Stimulated activated CD4-positive, alpha-beta T cell treated with anti-CD3 and anti-CD28 coated beads, TNF-alpha, amount 100 ng/mL, for 24 hours (primary cell): ENCODE measurements at places on chromosomes 11 and 22.

GRCh38 chr22:47495110-47495509, 732.7 kb downstream of the TBC1D22A start:
- no peak for DNase-seq

GRCh38 chr11:27864611-27865010, 164.4 kb upstream of the BDNF start:
- DNase-seq: no peak

- DNase-seq: no peak
Observed at GRCh38 chr11:74849525-74850391, 99.1 kb downstream of the XRRA1 start.

- no peak for DNase-seq
Observed at GRCh38 chr22:38292694-38293093, 19.9 kb upstream of the TMEM184B start.

DNA sequence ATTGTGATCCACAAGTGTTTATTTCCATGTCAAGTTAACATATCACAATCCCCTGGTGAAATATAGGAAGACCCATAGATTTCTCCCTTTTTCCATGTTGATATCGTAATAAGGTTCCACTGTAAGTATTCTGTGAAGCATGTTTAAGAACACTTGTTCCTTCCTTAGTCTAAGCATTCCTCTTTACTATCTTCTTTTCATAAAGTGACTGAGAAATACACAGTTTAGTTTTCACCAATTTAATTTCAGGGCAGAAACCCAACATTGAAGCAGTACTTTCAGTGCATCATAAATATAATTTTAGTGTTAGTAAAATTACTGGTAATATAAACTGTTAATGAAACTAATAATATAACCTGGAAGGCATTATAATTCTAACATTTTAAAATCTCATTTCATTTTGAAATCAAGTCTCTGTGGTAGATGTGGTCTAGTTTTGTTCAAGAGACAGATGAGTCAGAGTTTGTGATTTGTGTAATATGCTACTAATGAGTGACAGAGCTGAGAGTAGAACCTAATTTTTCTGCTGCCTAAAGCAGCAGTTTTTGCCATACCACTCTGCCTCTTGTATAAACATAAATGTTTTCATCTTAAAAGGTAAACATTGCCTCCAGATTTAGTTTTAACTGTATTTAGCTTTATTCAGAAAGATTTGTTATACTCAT, 79.4 kb downstream of the ATM start:
- DNase-seq: no peak

- DNase-seq: no peak
Observed at GRCh38 chr11:44421090-44421675, 111.2 kb upstream of the ALX4 start.
